CD4-positive, alpha-beta T cell treated with Interleukin-10 for 1 hour (primary cell): ENCODE measurements at places on chromosomes 12 and 14.

DNA sequence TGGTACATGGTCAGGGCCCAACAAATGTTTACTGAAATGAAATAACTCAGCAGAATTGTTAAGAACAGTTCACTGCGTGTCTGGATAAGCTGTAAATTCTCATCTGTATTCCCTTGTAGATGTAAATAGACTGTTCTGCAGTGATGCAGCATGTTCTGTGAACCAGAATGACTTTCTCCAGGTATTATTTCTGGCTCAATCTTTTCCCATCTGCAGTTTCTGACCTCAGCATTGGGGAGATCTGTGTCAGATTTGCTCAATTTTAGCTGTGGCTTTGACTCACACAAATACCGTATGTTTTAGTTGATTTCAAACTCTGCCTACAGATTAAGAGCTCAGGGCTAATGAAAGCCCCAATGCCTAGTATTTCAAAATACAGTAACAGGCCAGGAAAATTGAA, 49.2 kb upstream of the DICER1 start:
- no peak for DNase-seq

- DNase-seq = no peak
Observed at GRCh38 chr12:30043151-30043847, 259.6 kb upstream of the TMTC1 start.

DNA sequence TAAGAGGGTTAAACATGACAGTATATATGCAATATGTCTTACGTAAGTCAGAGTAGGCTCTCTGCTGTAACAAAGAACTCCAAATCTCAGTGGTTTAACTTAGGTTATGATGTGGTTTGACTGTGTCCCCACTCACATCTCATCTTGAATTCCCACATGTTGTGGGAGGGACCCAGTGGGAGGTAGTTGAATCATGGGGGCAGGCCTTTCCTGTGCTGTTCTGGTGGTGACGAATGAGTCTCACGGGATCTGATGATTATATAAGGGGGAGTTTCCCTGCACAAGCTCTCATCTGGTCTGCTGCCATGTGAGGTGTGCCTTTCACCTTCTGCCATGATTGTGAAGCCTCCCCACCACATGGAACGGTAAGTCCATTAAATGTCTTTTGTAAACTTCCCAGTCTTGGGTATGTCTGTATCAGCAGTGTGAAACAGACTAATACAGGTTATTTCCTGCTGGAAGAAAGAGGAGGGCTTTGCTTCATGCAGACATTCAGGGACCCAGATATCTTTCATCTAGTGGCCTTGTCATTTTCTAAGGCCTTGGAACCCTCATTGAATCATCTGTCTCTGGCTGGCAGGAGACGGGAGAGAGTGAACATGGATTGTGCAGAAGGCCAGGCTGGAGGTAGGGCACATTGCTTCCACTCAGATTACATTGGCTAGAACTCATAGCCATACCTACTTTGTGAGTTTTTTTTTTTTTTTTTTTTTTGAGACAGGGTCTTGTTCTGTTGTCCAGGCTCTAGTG, 96.1 kb downstream of the CRADD start:
- peak; percentile 47 for DNase-seq

GRCh38 chr14:77565289-77565993, 51.0 kb downstream of the SPTLC2 start:
- peak; percentile 2 for DNase-seq

GRCh38 chr12:104407922-104408321, 48.8 kb upstream of the CHST11 start:
- DNase-seq = no peak

DNA sequence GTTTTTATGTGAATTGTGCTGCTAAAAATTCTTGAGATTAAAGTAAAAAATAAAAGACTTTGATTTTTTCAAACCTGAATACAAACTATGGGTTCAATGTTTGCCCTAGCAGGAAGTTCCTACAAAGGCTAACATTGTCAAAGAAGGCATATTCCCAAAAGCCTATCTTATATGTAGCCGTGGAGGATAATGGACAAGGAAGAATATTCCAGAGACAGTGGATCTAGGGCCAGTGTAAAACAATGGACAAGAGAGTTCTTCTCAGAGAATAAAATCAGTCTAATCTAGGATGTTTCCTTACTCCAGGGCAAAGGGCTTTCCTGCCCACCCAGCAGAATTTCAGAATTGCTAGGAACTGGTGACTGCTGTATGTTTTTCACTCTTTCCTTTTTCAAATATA, 359.2 kb upstream of the ATP2B1 start:
- no peak for DNase-seq

GRCh38 chr14:45377166-45377565, 124.2 kb upstream of the MIS18BP1 start:
- no peak for DNase-seq

- no peak for DNase-seq
Observed at GRCh38 chr14:38500125-38500524, 244.2 kb upstream of the CLEC14A start.

- no peak for DNase-seq
Observed at GRCh38 chr14:34433957-34434356, 28.1 kb downstream of the SPTSSA start.

GRCh38 chr12:94750864-94751263, 100.5 kb upstream of the TMCC3 start:
- DNase-seq = no peak

DNA sequence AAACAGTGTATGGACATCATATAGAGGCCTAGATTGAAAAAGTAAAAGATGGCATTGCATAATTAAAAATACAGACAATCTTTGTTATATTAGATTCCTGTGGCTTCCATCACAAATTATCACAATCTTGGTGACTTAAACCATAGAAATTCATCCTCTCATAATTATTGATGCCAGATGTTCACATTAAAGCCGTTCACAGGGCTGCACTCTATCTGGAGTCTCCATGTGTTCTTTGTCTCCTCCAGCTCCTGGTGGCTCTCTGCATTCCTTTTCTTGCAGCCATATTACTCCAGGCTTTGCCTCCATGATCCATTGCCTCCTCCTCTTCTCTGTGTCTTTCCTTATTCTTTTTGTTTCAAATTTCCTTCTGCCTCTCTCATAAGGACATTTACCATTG, 875.7 kb upstream of the USP15 start:
- no peak for DNase-seq

DNA sequence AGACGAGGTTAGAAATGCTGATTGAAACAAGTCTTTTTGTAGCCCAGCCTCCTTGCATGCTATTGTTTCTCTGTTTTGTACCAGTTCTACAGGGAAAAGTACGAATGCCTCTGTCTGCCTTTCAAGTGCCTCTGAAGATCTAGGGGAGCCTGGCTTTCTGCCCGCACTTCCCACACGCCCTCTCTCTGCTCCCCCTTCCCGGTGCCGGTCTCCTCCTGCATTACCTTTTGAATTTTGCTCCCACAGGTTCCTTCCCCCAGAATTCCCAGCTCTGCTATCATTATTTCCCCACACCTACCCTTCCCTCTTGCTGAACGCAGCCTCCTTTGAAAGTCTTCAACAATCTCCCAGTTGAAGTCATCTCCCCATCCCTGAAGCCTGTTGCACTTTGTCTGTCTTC, 689.7 kb downstream of the BCL11B start:
- DNase-seq = no peak

DNA sequence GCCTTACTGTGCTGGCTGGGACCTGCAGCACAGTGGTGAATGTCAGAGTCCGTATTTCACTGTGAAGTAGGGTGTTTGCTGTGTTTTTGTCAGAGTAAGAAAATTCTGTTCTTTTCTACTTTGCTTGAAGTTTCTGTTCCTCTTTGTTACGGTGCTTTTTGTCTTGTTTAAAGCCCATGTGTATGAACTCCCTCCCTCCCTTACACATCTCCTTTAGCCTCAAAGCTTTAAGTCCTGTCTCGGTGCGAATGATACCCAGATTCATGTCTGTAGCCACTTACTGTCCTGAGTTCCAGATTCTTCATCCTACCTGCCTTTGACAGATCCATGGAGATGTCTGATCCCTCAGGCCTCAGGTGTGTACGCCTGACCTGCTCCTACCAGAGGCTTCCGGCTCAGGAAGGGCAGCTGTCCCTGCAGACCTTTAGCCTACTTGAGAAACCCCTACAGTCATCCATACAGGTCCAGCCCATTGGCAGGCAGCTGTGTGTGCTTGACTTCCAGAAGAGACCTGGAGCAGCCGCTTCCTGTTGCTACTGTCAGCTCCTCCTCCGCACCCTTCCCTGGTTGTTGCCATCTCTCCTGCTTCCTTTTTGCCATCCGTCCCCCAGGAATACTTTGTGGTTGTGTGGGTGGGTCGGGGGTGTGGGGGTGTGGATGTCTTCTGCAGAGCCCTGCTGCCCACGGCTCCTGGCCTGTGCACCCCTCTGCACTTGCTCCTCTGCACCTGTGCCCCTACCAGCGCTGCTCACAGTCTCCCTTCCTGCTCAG, 72.9 kb downstream of the DDX51 start:
- no peak for DNase-seq

GRCh38 chr12:22543246-22544037, 900 bp downstream of the C2CD5 start:
- DNase-seq = peak; percentile 59

GRCh38 chr12:42296503-42297109, 29.3 kb downstream of the ZCRB1 start:
- peak; percentile 25 for DNase-seq

DNA sequence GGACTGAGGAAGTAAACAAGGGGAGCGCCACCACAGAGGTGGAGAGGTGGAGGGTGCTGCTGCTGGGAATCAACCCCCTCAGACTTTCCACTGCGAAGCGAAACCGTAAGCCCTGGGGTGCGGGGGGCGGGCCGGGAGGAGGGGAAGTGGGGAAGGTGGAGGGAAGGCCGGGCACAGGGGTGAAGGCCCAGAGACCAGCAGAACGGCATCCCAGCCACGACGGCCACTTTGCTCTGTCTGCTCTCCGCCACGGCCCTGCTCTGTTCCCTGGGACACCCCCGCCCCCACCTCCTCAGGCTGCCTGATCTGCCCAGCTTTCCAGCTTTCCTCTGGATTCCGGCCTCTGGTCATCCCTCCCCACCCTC, at the start of gene LAG3:
Gene LAG3, plus strand, starts transcription at position 190 of the 365 bp plus-strand sequence. CDS start 333 bp downstream, outside the sequence.
- peak; percentile 57 for DNase-seq

DNA sequence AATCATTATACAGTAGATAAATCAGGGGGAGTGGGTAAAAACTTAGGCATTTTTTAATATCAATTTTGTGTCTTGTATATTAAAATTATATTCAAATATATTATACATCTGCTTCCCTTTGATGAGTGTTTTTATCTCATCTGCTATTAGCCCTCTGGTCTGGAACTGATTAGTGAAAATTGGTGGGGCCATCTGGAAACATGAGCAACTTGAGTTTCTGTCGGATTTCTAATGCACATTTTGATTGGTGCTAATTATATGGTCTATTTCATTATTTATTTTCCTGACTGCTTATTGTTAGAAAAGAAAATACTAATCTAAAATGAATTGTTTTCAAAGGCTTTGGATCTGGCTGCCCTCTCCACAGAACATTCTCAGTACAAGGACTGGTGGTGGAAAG, 28.2 kb downstream of the TTC8 start:
- no peak for DNase-seq

GRCh38 chr12:28539691-28540323, 349.6 kb downstream of the CCDC91 start:
- DNase-seq = no peak

DNA sequence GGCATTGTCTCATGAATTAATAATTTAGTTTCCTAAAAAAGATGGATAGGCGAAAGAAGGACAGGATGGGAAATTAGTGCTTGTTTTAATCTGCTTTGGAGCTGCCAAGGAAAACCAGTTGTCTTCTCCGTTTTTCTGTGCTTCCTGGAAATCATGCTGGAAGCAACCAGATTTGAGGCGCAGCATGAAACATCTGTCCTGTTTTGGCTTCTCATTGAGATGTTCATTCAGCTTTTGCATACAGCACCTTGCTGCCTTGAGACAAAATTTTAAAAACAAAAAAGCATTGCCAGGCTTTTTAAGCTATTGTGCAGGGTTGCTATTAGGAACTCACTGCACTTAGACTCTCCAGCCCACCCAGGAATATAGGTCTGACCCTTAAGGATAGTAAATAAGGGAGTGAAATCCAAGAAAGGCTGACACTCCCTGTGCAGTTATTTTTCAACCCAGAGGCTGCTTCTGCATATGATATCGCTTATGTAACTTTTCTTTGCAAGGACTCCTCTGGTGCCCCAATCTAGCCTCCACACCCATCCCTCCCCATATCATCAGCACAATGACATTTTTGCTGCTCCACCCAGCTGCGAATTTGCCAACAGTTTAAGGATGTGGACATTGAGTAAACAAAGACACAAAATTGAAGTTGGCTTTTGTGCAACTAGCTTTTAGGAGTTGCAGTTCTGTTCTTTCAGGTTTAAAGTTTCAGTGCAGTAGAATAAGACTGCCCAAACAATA, 46.9 kb upstream of the MDM1 start:
- DNase-seq = no peak

DNA sequence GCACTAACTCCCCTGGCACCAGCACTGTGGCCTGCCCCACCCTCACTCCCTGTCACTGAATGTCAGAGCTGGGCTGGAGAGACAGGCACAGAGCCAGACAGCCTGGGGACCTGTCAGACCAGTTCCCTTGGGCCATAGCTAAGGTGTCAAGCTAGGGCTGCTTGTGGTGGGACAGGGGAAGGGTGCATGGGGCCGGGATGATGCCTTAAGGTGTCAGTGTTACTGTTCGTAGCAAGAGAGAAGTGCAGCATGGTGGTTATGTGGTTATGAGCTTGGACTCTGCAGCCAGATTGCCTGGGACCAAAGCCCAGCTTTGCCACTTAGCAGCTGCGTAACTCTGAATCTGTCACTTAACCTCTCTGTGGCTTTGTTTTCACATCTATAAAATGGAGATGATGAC, 3.8 kb downstream of the RAPGEF3 start:
- DNase-seq = no peak

DNA sequence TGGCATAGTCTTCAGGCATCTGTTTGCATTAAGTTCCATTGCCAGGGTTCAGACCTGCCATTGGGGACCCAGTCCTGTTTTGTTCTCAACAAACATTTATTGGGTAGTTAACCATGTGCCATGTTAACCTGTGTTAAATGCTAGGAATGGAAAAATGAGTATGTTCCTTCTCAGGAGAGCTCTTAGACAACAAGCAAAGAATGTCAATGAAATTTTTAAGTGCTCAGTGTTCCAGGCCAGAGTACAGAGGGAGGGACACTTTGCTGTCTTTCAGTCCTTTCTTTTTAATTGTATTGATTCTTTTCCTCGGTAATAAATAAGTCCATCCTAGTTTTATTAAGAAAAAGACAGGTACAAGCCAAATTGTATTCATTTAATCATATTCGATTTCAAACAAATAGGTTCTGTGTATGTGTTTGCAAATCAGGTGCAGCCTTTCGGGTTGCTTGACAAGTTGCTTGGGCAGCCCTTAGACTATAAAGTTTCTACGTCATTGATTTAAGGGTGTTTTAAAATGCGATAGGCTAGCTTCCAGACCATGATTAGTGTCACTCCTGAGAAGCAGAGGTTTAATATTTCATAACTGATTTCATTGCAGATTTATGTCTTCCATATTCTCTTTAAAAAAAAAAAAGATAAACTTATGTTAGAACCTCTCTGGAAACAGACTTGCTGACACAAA, 123.1 kb downstream of the DERA start:
- DNase-seq = no peak

DNA sequence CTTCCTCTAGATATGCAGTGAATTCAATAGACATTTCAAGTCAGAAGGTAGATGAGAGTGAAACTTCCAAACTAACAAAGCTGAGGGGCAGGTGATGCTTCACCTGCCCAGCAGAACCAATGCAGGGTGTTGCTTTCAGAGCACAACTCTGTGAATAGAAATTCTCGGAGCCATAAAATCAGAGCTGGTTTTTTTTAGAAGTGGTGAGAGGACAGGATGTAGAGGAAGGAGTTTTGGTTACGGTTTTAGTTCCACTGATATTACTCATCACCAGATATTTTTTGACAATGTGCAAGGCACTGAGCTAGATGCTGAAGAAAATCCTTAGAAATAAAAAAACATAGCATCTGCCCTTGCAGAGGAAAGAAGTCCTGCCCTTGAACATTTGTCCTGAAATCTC, 62.2 kb downstream of the BMP4 start:
- DNase-seq = no peak

- DNase-seq = no peak
Observed at GRCh38 chr14:83827383-83827782, 1702.6 kb upstream of the FLRT2 start.
